ENCODE measurements at places on chromosomes 12 and 14. TPM values are rescaled to one million over a fixed set of nuclear protein-coding genes. Genes with fewer than 3 reads are reported as not detected.

The C1QL4 gene
- total RNA-seq, result not detected

The LIN7A gene
- total RNA-seq, result 0.32 TPM

The IL23A gene
- total RNA-seq, result 0.19 TPM

The CD27 gene
- not detected for total RNA-seq

The GTF2A1 gene
- 60.2 TPM for total RNA-seq

The C1R gene
- 1.0 TPM for total RNA-seq

The OR10AD1 gene
- total RNA-seq, result not detected

The GLT1D1 gene
- not detected for total RNA-seq

The GPX2 gene
- total RNA-seq, result not detected

The CLEC14A gene
- 339 TPM for total RNA-seq

The TMEM229B gene
- total RNA-seq, result 0.97 TPM

The LMO3 gene
- not detected for total RNA-seq

The AMN gene
- total RNA-seq, result under 0.01 TPM

The ACOT6 gene
- total RNA-seq, result not detected

The STXBP6 gene
- 0.16 TPM for total RNA-seq

The RAB21 gene
- 5.5 TPM for total RNA-seq

The KRT80 gene
- total RNA-seq, result 0.16 TPM

The RNASE9 gene
- total RNA-seq, result not detected

The MDGA2 gene
- total RNA-seq, result not detected

The SLCO1B1 gene
- total RNA-seq, result not detected

The FAM186B gene
- under 0.01 TPM for total RNA-seq

The TAOK3 gene
- total RNA-seq, result 29.5 TPM

The PROX2 gene
- not detected for total RNA-seq

The ALX1 gene
- 0.16 TPM for total RNA-seq

The SLC6A15 gene
- total RNA-seq, result 45.9 TPM

The FKBP3 gene
- 27.0 TPM for total RNA-seq

The MBIP gene
- total RNA-seq, result 16.9 TPM

The ZDHHC22 gene
- total RNA-seq, result under 0.01 TPM

The AKAP3 gene
- total RNA-seq, result 0.63 TPM

The PPP1R3E gene
- 0.81 TPM for total RNA-seq

The VRK1 gene
- total RNA-seq, result 28.6 TPM

The SERPINA1 gene
- not detected for total RNA-seq

The SYCP3 gene
- total RNA-seq, result not detected

The CCDC177 gene
- not detected for total RNA-seq

The RNASE7 gene
- not detected for total RNA-seq

The SSPN gene
- total RNA-seq, result under 0.01 TPM

The PRDM4 gene
- 12.3 TPM for total RNA-seq

The CACNB3 gene
- total RNA-seq, result 16.0 TPM

The CCDC175 gene
- not detected for total RNA-seq

The IKBIP gene
- 35.4 TPM for total RNA-seq

The PIWIL1 gene
- total RNA-seq, result not detected

The HHIPL1 gene
- 1.9 TPM for total RNA-seq

The KRT85 gene
- total RNA-seq, result not detected

The CCDC197 gene
- total RNA-seq, result not detected

The AICDA gene
- not detected for total RNA-seq

The SLC7A7 gene
- total RNA-seq, result 6.9 TPM

The C12orf54 gene
- total RNA-seq, result not detected

All from bladder microvascular endothelial cell (primary cell).